Central memory CD8-positive, alpha-beta T cell (primary cell): ENCODE measurements at places on chromosomes 5 and 9.

GRCh38 chr9:134533850-134534588 lies 107.6 kb upstream of the COL5A1 start:
- no peak overlapping the region for H3K27ac ChIP-seq
- DNase-seq = no peak
- no peaks in the 10 kb centered on the region for H3K4me1 ChIP-seq
- H3K27me3 ChIP-seq = peaks cover 54% of the 10 kb centered on the region

DNA sequence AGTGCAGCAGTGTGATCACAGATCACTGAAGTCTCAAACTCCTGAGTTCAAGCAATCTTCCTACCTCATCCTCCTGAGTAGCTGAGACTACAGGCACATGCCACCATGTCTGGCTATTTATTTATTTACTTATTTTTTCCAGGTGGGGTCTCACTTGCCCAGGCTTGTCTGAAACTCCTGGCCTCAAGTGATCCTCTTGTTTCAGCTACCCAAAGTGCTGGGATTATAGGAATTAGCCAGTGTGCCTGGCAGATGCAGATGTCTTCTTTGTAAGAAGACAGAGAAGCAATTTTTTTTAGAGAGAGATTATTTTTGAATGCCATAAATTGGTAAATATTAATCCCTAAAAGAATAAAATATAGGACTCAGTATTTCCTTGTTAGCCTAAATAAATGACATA lies 54.3 kb downstream of the CHSY3 start:
- peaks cover 2% of the 10 kb centered on the region for H3K36me3 ChIP-seq
- H3K27me3 ChIP-seq = no peaks in the 10 kb centered on the region
- H3K4me3 ChIP-seq = no peak overlapping the region
- no peak for DNase-seq

DNA sequence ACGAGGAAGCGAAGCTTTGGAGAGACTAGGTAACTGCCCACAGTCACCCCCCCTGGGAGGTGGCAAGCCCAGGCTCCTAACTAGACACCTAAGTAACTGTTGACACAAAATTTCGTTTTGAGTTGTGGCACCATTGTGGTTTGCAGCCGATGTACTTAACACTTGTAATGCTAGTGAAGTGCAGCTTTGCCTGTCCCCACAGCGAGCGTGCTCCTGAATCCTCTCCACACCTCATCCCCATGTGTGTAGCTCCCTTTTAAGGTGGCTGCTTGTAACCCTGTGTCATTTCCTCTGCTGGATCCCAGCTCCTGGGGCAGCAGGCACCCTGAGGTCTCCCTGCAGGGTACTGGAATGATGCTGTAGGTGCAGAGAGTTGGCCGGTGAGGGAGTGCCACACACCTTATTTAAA lies 114.9 kb downstream of the TRIO start:
- H3K27me3 ChIP-seq = no peaks in the 10 kb centered on the region
- no peak overlapping the region for H3K4me3 ChIP-seq

GRCh38 chr5:14507156-14507941 lies 74.2 kb upstream of the OTULINL start:
- H3K27ac ChIP-seq = no peak overlapping the region
- no peak overlapping the region for H3K4me3 ChIP-seq
- H3K36me3 ChIP-seq = peaks cover 14% of the 10 kb centered on the region
- no peak for DNase-seq

- no peak for DNase-seq
- no peak overlapping the region for H3K27ac ChIP-seq
Observed at GRCh38 chr9:100052375-100052774, 46.4 kb downstream of the ERP44 start.

- H3K4me1 ChIP-seq = no peaks in the 10 kb centered on the region
- no peak overlapping the region for H3K4me3 ChIP-seq
- DNase-seq = no peak
- no peak overlapping the region for H3K27ac ChIP-seq
Observed at GRCh38 chr5:95241161-95241560, 43.7 kb downstream of the MCTP1 start.

DNA sequence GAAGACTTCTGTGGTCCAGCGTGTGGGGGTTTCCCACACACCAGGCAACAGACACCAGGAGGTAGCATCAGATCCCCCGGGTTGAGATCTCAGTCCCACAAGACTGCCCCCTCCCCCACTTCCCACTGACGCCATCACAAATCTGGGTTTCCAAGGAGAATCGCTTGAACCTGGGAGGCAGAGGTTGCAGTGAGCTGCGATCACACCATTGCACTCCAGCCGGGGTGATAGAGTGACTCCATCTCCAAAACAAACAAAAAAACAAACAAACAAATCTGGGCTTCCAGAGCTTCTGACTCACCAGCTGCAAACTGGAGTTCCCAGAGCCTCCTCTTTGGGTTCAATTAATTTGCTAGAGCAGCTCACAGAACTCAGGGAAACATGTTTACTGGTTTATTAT lies 4.7 kb upstream of the GBGT1 start:
- H3K4me3 ChIP-seq = no peak overlapping the region
- H3K36me3 ChIP-seq = no peaks in the 10 kb centered on the region
- DNase-seq = no peak

GRCh38 chr5:115558388-115558956 lies 13.9 kb upstream of the FEM1C start:
- no peaks in the 10 kb centered on the region for H3K27me3 ChIP-seq
- no peak overlapping the region for H3K27ac ChIP-seq
- no peak overlapping the region for H3K4me3 ChIP-seq
- H3K4me1 ChIP-seq = no peaks in the 10 kb centered on the region

DNA sequence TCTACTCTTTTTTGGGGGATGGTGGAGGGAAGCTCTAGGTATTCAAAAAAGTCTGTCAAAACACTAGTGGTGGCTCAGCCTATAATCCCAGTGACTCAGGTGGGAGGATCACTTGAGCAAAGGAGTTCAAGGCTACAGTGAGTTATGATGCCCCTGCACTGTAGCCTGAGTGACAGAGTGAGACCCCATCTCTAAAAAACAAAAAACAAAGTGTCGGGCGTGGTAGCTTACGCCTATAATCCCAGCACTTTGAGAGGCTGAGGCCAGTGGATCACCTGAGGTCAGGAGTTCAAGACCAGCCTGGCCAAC lies 15.8 kb upstream of the SLC35D2 start:
- H3K36me3 ChIP-seq = peaks cover 7% of the 10 kb centered on the region
- peak overlapping the region; percentile 88 for H3K27ac ChIP-seq
- no peaks in the 10 kb centered on the region for H3K27me3 ChIP-seq
- H3K4me1 ChIP-seq = peaks cover 24% of the 10 kb centered on the region
- DNase-seq = no peak

DNA sequence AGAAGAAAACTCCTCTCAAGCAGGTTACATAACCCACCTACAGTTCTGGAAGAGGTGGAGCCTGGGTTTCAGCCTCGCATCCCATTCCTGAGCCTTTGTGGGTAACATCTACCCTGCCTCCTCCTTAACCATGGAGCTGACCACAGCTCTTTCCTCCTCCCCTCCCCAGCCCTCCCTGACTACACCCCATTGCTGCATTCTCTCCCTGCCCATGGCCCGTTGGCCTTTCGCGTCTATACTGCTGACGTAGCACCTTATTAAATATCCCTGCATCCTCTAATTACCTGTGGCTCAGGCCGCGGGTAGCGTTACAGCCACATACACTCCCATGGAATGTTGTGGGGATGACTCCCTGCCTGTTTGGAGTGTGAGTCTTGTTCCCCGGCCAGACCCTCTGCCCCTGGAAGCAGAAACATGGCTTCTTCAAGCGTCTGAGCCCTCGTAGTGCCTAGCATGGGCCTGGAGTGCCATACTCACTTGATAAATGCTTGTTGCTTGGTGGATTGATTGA lies 72.8 kb downstream of the WWC1 start:
- peaks cover 2% of the 10 kb centered on the region for H3K36me3 ChIP-seq
- no peak for DNase-seq
- H3K4me1 ChIP-seq = no peaks in the 10 kb centered on the region
